Stimulated activated CD4-positive, alpha-beta T cell treated with anti-CD3 and anti-CD28 coated beads, Interleukin-1b, Interleukin-23, amount 100 ng/mL, for 4 hours (primary cell): ENCODE measurements at places on chromosomes 7 and 10.

- no peak for DNase-seq
Measured at GRCh38 chr7:47095946-47096345, 486.0 kb downstream of the TNS3 start.

DNA sequence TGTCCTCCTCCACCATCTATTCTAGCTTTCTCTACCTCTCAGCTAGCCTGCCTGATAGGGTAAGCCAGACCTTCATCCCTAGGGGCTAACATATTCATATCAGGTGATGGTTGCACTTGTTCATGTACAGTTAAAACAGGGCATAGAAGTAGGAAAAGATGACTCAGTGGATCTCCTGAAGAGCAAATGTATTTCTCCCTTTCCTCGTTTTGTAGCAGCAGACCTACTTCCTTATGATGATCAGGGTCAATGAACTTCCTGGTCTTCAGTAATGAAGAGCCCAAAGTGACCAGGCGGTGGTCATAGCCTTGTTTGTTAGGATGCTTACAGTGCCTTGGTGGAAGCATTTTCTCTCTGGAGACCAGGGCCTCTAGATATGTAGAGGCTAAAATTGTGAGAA is 6.3 kb downstream of the LIPJ start:
- no peak for DNase-seq

- peak; percentile 90 for DNase-seq
Measured at GRCh38 chr7:100130608-100131453, 4.1 kb downstream of the MBLAC1 start.

- DNase-seq, result no peak
Measured at GRCh38 chr7:35694161-35694783, 663 bp downstream of the HERPUD2 start.

GRCh38 chr7:121562259-121562658 is 166.2 kb upstream of the FAM3C start:
- no peak for DNase-seq

GRCh38 chr7:26995666-26996065 is 100.1 kb downstream of the HOXA1 start:
- DNase-seq, result no peak

- no peak for DNase-seq
Measured at GRCh38 chr7:97818066-97818663, 54.0 kb downstream of the ASNS start.

- DNase-seq, result no peak
Measured at GRCh38 chr10:34575882-34576281, 239.2 kb downstream of the PARD3 start.
